ENCODE measurements at places on chromosomes 11 and 22. TPM values are rescaled to one million over a fixed set of nuclear protein-coding genes. Genes with fewer than 3 reads are reported as not detected.

- H3K27ac ChIP-seq: no peak overlapping the region
- no peaks in the 10 kb centered on the region for H3K36me3 ChIP-seq
- H3K27me3 ChIP-seq: no peaks in the 10 kb centered on the region
- H3K4me1 ChIP-seq: no peaks in the 10 kb centered on the region
Observed at GRCh38 chr11:71329165-71329510, 76.8 kb upstream of the SHANK2 start.

DNA sequence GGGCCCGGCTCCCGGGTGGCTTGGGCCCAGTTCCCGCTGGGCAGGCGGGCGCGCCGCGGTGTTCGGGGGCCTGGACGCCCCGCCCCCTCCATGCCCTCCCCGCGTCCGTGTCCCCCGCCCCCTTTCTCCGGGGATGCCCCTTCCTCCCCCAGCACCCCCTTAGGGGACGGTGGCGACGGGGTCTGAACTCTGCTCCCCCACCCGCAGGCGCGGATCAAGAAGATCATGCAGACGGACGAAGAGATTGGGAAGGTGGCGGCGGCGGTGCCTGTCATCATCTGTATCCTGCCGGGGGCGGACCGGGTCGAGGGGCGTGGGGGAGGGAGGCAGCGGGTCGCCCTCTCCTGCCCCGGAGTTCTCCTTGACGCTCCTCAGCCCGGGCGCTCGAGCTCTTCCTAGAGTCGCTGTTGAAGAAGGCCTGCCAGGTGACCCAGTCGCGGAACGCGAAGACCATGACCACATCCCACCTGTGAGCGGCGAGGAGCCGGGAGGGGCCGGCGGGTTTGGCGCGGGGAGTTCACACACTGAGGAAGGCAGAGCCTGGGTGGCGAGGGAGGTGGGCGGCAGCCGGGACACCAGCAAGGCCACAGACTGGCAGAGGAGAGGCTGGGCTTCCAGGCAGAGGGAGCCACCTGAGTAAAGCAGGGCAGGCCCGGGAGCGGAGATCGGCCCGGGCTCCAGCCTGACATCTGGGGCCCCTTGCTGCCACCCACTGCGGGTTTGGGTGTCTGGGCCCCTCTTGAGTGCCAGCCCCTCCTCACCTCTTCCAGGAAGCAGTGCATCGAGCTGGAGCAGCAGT, 546 bp downstream of the DRAP1 start:
- no peak for DNase-seq
- H3K36me3 ChIP-seq: peaks cover 34% of the 10 kb centered on the region
- H3K27me3 ChIP-seq: no peaks in the 10 kb centered on the region
- H3K4me1 ChIP-seq: peaks cover 57% of the 10 kb centered on the region

DNA sequence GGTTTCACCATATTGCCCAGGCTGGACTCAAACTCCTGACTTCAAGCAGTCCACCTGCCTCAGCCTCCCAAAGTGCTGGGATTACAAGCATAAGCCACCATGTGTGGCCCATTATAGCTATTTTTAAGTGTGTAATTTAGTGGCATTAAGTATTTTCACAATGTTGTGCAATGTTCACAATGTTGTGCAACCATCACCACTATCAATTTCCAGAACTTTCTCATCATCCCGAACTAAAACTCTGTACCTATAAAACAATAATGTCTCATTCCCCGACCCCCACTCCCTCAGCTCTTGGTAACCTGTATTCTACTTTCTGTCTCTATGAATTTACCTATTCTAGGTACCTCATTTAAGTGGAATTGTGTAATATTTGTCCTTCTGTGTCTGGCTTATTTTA, 7.5 kb downstream of the CFAP68 start:
- no peaks in the 10 kb centered on the region for H3K36me3 ChIP-seq
- H3K4me1 ChIP-seq: no peaks in the 10 kb centered on the region
- no peak overlapping the region for H3K27ac ChIP-seq
- H3K4me3 ChIP-seq: no peak overlapping the region
- no peak for DNase-seq
- no peaks in the 10 kb centered on the region for H3K27me3 ChIP-seq

DNA sequence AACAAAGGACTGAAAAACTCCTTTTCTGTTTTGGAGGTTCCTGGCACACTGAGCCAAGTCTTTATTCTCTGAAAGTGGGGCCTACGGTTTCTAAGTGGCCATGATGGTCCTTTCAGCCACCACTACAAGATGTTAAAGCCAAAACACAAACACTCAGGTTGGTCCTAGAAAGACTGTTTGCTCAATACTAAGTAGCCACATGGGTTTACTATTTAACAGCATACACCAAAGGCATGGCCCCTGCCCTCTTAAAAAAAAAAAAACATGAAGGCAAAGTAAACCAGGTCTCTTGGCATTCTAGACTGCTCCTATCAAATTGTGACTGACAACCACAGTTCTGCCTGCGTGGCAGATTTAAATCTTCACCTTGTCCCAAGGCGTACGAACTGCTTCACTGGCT, 123.6 kb upstream of the BID start:
- no peaks in the 10 kb centered on the region for H3K4me1 ChIP-seq
- no peak overlapping the region for H3K27ac ChIP-seq
- H3K27me3 ChIP-seq: no peaks in the 10 kb centered on the region
- no peak for DNase-seq

DCDC1 gene
- total RNA-seq: not detected

WT1 gene
- not detected for total RNA-seq

GRCh38 chr11:112996994-112997393, 35.8 kb downstream of the NCAM1 start:
- no peaks in the 10 kb centered on the region for H3K27me3 ChIP-seq
- no peaks in the 10 kb centered on the region for H3K36me3 ChIP-seq
- no peak overlapping the region for H3K4me3 ChIP-seq
- no peak for DNase-seq
- no peak overlapping the region for H3K27ac ChIP-seq
- peaks cover 6% of the 10 kb centered on the region for H3K4me1 ChIP-seq

OR56A1 gene
- not detected for total RNA-seq

GRCh38 chr11:121928597-121929580, 187.1 kb downstream of the BLID start:
- no peak overlapping the region for H3K27ac ChIP-seq
- H3K4me3 ChIP-seq: no peak overlapping the region
- H3K36me3 ChIP-seq: no peaks in the 10 kb centered on the region
- H3K4me1 ChIP-seq: no peaks in the 10 kb centered on the region

KDELR3 gene
- total RNA-seq: 0.25 TPM

- H3K36me3 ChIP-seq: peaks cover 31% of the 10 kb centered on the region
- no peak overlapping the region for H3K27ac ChIP-seq
- no peaks in the 10 kb centered on the region for H3K4me1 ChIP-seq
- H3K27me3 ChIP-seq: no peaks in the 10 kb centered on the region
- DNase-seq: no peak
Observed at GRCh38 chr11:44133335-44133946, 38.0 kb downstream of the EXT2 start.

- peaks cover 5% of the 10 kb centered on the region for H3K4me1 ChIP-seq
- H3K27me3 ChIP-seq: peaks cover 2% of the 10 kb centered on the region
- no peak overlapping the region for H3K27ac ChIP-seq
- no peak overlapping the region for H3K4me3 ChIP-seq
- DNase-seq: no peak
Observed at GRCh38 chr11:4184163-4184916, 89.7 kb downstream of the RRM1 start.

- peaks cover 21% of the 10 kb centered on the region for H3K4me1 ChIP-seq
- H3K27ac ChIP-seq: no peak overlapping the region
- no peaks in the 10 kb centered on the region for H3K36me3 ChIP-seq
- DNase-seq: no peak
Observed at GRCh38 chr11:61075891-61076290, 26.4 kb upstream of the CD5 start.

DNA sequence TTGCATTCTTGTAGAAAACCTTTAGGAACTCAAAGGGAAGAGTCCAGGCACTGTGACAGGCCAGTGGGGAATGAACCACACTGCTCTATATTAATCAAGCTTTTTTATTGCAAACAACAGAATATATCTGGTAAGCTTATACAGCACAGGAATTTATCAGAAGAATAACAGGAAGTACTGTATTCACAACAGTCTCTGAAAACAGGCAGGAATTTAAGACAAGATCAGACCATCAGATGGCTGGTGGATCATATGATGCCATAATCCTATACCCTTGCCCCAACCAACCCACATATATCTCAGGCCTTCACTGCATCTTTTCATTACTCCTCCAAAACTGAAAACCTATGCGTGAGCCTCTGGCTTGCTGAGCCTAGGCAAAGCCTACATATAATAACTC, 1.0 kb upstream of the HTATIP2 start:
- H3K36me3 ChIP-seq: no peaks in the 10 kb centered on the region
- peak; percentile 9 for DNase-seq
- no peaks in the 10 kb centered on the region for H3K27me3 ChIP-seq
- H3K4me1 ChIP-seq: peaks cover 28% of the 10 kb centered on the region
- H3K4me3 ChIP-seq: no peak overlapping the region

ARHGAP1 gene
- total RNA-seq: 111 TPM

DNA sequence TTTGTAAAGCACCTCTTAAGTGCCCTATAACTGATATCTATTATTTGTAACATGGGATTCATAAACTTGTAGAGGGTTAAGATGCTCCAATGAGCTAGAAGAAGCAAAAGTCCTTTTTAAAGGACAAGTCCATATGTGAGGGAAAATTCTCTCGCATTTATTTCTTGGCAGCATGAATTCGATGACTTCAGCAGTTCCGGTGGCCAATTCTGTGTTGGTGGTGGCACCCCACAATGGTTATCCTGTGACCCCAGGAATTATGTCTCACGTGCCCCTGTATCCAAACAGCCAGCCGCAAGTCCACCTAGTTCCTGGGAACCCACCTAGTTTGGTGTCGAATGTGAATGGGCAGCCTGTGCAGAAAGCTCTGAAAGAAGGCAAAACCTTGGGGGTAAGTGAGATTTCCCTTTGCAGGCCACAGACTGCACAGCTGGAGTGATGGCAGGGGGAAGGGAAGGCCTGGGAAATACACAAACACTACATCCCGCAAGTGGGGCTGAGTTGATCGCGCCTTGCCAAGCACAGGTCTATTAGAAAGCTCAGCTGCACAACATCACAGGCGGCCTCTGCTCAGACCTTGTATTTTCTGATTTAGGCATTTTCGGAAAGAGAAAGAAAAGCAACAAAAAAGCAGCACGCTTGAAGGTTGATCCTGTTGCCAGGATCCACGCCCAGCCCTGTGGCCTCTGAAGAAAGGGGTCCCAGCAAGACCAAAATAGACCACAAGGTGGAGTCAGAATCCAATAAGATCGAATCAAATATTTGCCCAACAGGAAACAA, 1.5 kb downstream of the MS4A8 start:
- no peak overlapping the region for H3K4me3 ChIP-seq
- H3K36me3 ChIP-seq: no peaks in the 10 kb centered on the region
- no peak for DNase-seq
- no peak overlapping the region for H3K27ac ChIP-seq

DNA sequence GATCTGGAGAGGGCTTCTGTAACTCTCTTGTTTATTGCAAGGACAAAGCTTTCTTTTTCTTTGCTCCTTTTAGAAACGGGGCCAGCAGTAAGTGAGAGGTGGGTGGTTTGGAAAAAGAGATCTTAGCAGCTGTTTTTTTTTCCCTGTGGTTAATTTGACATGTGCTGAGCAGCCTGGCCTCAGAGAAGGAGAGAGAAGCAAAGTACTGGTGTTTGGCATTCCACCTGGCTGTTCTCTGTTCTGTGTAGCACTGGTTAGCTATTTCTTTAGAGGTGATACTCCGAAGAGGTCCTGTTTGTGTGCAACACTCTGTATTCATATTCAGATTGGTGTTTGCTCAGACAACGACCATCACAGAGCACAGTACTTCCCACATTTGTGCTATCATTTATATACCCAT, 80.8 kb upstream of the SORL1-AS1 start:
- peaks cover 66% of the 10 kb centered on the region for H3K36me3 ChIP-seq
- no peak overlapping the region for H3K4me3 ChIP-seq
- peak overlapping the region; percentile 34 for H3K27ac ChIP-seq
- no peak for DNase-seq
- H3K27me3 ChIP-seq: no peaks in the 10 kb centered on the region

DNA sequence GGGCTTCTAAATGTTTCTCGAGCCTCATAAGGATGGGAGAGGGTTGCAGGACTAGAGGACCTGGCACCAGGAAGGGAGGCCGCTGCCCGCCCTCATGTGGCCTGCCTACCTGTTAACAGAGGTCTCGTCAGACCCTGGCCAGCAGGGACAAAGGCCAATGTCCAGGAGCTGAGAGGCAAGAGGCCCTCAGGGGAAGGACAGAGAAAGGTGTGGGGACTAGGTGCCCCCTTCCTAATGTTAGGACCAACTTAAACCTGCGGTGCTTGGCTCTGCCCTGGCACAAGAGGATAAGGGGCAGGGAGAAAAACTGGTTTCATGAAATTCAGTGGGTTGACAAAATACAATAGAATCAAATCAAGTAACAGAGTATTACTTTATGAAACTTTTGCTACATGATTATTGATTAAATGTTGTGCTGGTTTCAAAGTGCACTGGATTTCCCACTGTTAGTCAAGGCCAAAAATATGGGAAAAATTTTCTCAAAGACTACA, 20.0 kb upstream of the SYT12 start:
- H3K36me3 ChIP-seq: no peaks in the 10 kb centered on the region
- no peaks in the 10 kb centered on the region for H3K27me3 ChIP-seq
- H3K4me3 ChIP-seq: no peak overlapping the region
- no peak for DNase-seq
- no peaks in the 10 kb centered on the region for H3K4me1 ChIP-seq

DNA sequence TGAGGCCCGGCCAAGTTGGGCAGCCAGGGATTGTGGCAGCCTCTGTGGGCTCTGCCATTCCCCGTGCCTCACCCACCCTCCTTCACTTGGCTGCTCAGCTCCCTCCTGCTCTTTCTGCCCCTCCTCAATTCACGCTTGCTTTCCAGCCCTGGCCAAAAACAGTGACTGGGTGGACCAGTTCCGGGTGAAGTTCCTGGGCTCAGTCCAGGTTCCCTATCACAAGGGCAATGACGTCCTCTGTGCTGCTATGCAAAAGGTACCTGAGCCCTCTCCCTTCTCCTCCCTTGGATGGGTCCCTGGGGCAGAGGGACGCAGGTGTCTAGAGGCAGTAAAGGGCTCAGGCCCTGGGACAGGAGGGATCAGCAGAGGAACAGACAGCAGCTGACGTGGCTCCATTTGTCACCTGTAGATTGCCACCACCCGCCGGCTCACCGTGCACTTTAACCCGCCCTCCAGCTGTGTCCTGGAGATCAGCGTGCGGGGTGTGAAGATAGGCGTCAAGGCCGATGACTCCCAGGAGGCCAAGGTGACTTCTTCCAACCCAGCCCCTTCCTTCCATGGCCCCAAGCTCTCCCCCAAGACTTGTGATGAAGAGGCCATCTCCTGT, 2.7 kb downstream of the FREY1 start:
- no peak overlapping the region for H3K4me3 ChIP-seq
- H3K27me3 ChIP-seq: peaks cover 7% of the 10 kb centered on the region
- no peak overlapping the region for H3K27ac ChIP-seq
- DNase-seq: no peak
- peaks cover 27% of the 10 kb centered on the region for H3K4me1 ChIP-seq

SPA17 gene
- 0.35 TPM for total RNA-seq

DNA sequence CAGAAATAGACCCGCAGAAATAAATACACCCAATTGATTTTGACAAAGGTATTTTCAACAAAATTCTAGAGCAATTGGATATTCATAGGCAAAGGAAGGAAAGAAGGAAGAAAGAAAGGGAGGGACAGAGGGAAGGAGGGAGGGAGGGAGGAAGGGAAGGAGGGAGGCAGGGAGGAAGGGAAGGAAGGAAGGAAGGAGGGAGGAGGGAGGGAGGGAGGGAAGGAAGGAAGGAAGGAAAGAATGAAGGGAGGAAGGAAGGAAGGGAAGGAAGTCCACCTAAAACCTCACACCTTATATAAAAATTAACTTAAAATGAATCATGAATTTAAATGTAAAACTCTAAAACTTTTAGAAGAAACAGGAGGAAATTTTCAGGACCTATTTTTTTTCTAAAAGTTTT, 94.2 kb upstream of the USP47 start:
- no peaks in the 10 kb centered on the region for H3K4me1 ChIP-seq
- H3K4me3 ChIP-seq: no peak overlapping the region
- H3K27me3 ChIP-seq: no peaks in the 10 kb centered on the region
- H3K27ac ChIP-seq: no peak overlapping the region
- no peak for DNase-seq

MISFA gene
- 2.2 TPM for total RNA-seq
